ENCODE measurements at places on chromosomes 13 and 19.

DNA sequence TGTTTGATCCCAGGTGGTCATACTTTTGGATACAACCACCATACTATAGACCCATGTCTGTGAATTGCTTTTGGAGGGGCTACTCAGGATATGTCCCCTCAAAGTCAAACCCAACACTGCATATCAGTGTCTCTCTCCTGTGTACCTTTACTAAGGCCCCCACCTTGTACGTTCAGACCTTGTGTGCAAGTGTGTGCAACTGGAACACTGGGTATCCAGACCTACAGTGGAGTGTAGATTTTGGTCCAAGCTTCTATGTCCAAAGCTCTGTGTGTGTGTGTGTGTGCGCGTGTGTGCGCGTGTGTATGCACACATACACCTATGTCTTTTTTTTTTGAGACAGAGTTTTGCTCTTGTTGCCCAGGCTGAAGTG lies 18.0 kb downstream of the KLK2 start:
- DNase-seq = no peak

- no peak for DNase-seq
Measured at GRCh38 chr19:40410030-40410389, 3.2 kb downstream of the PRX start.

GRCh38 chr19:44258835-44259413 lies 762 bp upstream of the ZNF233 start:
- DNase-seq = no peak

- no peak for DNase-seq
Measured at GRCh38 chr19:30807278-30807677, 435.1 kb downstream of the ZNF536 start.

- no peak for DNase-seq
Measured at GRCh38 chr13:56510836-56511235, 629.9 kb upstream of the PRR20A start.

GRCh38 chr13:80245162-80245733 lies 95.7 kb downstream of the SPRY2 start:
- DNase-seq = no peak

- DNase-seq = no peak
Measured at GRCh38 chr13:51783428-51784094, 20.4 kb downstream of the DHRS12 start.

- DNase-seq = no peak
Measured at GRCh38 chr13:59674616-59675015, 489.1 kb downstream of the DIAPH3 start.

GRCh38 chr13:110712849-110713641 lies 455 bp upstream of the ING1 start:
- peak; percentile 98 for DNase-seq

DNA sequence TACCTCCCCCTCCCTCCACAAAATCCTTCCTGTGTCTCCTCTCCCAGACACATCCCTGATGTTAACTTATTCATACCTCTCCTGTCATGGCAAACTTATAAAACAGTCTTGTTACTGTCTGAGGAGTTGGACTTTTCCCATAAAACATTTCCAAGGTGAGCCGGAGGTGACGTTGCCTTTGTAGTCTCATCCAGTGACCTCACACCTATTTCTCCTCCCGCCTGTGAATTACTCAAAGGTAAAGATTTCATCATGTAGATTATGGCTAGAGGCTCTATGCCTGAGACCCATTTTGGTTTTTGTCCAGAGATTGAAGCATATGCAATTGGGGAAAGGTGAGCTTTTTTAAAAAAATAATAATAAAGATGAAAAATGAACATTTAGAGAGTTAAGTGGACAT lies 529.0 kb downstream of the MYO16 start:
- DNase-seq = no peak

GRCh38 chr19:54172471-54173358 lies at the start of gene TMC4:
Gene TMC4, minus strand, starts transcription at chr19:54173160. Its CDS starts 43 bp downstream, at chr19:54173117.
- DNase-seq = no peak

DNA sequence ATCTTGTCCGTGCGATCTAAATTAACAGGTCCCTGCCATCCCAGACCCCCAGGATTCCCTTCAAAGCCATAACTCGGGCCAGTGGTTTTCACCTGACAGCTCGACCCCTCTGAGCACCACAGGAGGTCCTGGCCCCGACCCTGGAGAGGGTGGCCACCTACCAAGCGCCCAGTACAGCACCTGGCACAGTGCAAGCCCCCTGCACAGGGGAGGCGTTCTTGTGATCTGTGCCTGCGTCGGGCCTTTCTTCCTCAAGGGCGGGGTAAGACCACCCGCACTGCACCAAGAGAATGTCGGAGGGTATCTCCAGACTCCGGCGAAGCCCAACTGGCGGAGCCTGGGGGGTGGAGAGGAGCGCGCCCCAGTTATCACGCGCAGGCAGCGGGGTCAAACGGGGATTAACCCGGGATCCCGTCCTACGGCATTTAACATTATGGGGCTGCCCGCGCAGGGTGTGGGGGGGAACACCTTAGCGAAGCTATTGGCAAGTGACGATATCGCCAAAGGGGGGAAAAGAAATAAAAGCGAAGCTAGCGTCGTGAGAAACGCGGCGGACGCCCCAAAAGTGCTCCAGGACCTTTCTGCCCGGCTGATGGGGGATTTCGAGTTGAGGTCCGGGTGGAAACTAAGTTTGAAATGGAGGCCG lies 1.3 kb upstream of the HNRNPL start:
- no peak for DNase-seq

DNA sequence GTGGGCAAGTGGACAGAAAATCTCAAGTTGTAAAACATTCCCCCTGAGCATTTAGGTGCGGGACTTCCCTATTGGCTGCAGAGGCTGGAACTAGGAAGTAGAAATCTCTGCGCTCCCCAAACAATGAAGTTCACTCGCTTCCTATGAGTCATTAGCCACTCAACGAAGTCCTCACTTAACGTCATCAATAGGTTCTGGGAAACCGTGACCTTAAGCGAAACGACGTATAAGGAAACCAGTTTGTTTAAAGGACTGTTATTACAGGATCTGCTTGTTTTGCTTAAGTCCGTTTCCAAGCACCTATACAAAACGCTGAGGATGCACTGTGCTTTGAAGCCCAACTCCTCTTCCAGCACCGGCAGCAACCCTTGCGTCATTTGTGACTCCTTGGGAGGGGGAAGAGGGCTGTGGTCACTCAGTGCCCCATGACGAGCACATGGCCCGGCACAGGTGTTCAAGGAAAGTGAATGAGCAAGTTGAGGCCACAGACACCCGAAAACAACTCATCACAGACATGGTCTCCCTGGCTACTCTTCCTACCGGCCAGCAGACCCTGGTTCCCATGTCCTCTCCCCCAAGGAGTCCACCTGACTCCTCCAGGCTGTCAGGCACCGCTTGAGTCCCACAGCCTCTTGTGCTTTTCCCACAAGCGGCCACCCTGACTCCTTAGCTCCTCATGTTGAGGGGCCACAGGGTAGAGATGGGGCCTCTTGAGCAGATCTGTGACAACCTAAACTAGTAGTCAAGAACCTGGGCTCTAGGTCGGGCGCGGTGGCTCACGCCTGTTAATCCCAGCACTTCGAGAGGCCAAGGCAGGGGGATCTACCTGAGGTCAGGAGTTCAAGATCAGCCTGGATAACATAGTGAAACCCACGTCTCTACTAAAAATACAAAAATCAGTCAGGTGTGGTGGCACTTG lies 4.8 kb downstream of the RPS16 start:
- DNase-seq = peak; percentile 42

- DNase-seq = no peak
Measured at GRCh38 chr19:38921420-38922274, 8.9 kb downstream of the SARS2 start.

GRCh38 chr19:4688587-4688986 lies 18.4 kb upstream of the MYDGF start:
- DNase-seq = no peak

- no peak for DNase-seq
Measured at GRCh38 chr19:34480491-34480890, 1.1 kb upstream of the WTIP start.

GRCh38 chr13:34335014-34336007 lies 517.4 kb downstream of the RFC3 start:
- DNase-seq = no peak

GRCh38 chr13:111595276-111595675 lies 274.8 kb downstream of the TEX29 start:
- DNase-seq = no peak

DNA sequence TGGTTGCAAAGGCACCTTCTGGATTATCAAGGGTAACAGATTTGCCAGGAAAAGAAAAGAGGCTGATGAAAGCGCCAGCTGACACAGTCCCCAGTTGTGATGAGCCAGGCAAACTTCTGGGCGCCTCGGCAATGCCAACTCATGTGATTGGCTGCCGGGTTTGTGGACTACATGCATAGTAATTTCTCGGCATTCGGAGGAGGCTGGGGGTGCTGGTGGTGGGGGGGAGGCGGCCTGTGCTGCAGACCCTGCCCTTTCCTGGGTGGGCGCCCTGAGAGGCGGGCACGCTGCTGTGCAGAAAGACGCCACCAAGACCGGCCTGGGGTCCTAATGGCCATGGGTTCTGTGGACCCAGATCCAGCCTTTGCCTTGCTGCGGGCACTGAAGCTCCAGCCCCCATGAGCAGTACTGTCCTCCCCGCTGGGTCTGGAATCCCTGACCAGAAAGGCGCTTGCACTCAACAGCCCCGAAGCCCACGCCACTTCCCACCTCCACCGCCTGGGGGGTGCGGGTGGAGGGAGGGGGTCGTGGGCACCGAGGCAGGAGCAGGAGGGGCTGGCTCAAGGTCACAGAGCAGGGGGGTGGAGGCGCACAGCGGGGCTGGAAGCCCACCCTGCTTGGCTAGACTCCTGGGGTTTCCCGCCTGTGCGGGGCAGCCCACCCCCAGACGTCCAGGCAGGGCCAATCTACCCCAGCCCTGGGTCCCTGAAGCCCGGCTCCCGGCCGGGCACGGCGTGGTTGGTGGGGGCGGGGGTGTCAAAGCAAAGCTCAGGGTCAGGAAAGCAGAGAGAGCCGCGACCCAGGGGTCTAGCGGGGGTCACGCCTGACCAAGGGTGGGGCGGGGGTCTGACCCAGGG lies 1.0 kb downstream of the DIRAS1 start:
- peak; percentile 45 for DNase-seq

GRCh38 chr13:43154839-43155238 lies 131.5 kb downstream of the DNAJC15 start:
- DNase-seq = no peak

DNA sequence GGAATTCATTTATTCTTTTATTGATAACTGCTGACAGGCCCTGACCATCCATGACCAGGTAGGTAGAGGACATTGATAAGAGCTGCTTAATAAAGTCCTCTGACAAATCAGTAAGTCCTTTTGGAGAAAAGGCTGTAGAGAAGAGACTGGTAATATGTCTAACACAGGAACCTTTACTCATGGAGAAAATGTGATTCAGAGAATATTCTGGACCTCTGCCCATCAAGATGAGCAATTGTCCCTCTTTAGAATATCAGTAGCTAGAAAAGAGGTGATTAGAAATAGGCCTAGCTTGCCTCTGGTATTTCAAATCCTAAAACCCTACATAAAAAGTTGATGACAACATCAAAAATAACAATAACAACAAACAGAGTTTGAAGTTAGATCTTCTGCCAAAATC lies 642.3 kb downstream of the TBC1D4 start:
- no peak for DNase-seq

DNA sequence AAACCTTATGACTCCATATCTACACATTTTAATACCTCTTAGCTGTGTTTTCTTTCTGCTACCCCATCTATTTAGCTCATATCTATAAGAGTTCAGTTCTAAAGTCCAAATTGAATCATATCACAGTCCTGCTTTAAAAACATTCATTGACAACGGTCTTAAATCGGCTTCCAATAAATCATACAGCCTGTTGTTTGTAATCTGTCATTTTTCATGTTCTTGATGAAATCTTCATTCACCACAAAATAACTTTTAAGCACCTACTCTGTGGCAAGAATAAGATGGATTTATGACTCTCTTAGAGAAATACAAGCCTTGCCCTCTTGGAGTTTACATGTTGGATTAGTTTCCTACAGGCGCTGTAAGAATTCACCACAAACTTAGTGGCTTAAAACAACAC lies 450.9 kb upstream of the GPC6 start:
- no peak for DNase-seq

DNA sequence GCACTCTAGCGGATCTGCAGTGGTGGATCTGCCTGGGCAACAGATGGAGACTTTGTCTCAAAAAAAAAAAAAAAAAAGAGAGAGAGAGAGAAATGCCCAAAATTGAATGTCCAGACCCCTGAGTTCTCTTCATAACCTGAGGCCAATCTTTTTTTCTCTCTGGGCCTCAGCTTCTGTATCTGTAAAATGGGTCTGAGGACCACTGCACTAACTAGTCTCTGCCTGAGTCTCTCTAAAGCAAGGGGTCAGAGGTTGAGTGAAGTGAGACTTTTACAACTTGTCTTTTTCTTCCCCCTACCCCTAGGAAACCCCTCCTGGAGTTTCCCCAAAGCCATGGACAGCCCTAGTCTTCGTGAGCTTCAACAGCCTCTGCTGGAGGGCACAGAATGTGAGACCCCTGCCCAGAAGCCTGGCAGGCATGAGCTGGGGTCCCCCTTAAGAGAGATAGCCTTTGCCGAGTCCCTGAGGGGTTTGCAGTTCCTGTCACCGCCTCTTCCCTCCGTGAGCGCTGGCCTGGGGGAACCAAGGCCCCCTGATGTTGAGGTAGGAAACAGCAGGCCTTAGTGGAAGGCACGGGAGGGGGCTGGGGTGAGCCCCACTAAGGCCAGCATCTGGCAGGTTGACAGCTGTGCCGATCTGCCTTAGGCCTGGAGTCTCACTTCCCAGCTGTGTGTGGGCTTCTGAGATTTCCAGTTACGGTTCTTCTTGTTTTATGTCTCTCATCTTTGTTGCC lies 1.8 kb downstream of the TMEM91 start:
- peak; percentile 71 for DNase-seq

- DNase-seq = peak; percentile 99
Measured at GRCh38 chr19:1113030-1113985, 9.5 kb downstream of the GPX4 start.

GRCh38 chr19:51368366-51369282 lies at the start of gene CLDND2:
Gene CLDND2, minus strand, starts transcription at chr19:51369003. Its CDS starts 426 bp downstream, at chr19:51368577.
- no peak for DNase-seq

DNA sequence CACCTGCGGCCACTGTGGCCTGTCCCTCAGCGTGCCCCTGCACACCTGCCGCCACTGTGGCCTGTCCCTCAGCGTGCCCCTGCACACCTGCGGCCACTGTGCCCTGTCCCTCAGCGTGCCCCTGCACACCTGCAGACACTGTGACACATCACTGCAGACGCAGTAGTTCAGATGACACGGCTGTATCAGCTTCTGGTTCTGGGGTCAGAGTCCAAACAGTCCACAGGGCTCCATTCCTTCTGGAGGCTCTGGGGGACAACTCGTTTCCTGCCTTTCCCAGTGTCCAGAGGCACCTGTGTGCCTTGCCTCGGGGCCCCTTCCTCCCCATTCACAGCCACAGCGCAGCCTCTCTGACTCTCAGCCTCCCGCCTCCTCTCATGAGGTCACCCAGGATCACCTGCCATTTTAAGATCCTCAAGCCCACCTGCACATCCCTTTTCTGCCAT lies 5.5 kb downstream of the SF3A2 start:
- DNase-seq = no peak

- DNase-seq = no peak
Measured at GRCh38 chr19:13255041-13255718, 105.0 kb downstream of the IER2 start.

GRCh38 chr19:18419699-18420460 lies 682 bp downstream of the SSBP4 start:
- peak; percentile 71 for DNase-seq
